Activated CD4-positive, alpha-beta T cell treated with anti-CD3 and anti-CD28 coated beads for 24 hours (primary cell): ENCODE measurements at places on chromosomes 7 and 10.

- peak; percentile 19 for DNase-seq
Measured at GRCh38 chr7:43906331-43907010, at the start of gene URGCP. TSS of gene URGCP (minus strand) at chr7:43906596. CDS start at chr7:43906575, 21 bp downstream.

- DNase-seq = no peak
Measured at GRCh38 chr7:82017334-82017943, 247.6 kb upstream of the HGF start.

- DNase-seq = no peak
Measured at GRCh38 chr10:108850138-108850854, 1073.0 kb downstream of the XPNPEP1 start.

DNA sequence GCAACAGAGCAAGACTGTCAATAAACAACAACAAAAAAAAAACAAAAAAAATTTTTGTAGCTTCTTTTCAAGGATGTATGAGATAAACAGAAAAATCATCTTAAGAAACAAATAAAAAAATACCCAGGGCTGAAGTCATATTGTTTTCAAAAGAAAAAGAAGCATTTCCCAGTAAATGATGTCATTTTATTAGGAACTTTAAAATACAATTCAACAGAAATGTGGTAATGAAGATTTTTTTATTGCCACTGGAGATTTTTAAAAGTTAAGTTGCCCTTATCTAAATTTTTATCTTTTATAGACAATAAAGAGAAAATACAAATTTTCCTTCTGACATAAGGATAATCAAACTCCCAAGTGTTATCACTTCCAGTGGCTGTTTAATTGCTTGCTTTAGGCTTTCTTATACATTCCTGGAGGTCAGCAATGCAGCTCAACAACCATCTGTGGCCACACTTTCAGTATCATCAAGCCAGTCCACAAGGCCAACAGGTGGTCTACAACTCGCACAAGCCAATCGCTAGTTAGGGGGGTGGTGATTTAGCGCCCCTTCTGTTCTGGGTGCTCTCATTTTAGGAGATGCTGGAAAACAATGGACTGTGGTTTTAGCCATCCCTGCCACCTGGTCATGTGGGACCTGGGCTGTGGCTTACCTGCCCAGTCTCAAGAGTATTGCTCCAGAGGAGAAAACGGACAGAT is 10.8 kb downstream of the SEPHS1 start:
- DNase-seq = no peak

- DNase-seq = no peak
Measured at GRCh38 chr10:36187380-36188079, 545.4 kb upstream of the FZD8 start.

- DNase-seq = no peak
Measured at GRCh38 chr7:91276909-91277308, 12.7 kb downstream of the FZD1 start.

DNA sequence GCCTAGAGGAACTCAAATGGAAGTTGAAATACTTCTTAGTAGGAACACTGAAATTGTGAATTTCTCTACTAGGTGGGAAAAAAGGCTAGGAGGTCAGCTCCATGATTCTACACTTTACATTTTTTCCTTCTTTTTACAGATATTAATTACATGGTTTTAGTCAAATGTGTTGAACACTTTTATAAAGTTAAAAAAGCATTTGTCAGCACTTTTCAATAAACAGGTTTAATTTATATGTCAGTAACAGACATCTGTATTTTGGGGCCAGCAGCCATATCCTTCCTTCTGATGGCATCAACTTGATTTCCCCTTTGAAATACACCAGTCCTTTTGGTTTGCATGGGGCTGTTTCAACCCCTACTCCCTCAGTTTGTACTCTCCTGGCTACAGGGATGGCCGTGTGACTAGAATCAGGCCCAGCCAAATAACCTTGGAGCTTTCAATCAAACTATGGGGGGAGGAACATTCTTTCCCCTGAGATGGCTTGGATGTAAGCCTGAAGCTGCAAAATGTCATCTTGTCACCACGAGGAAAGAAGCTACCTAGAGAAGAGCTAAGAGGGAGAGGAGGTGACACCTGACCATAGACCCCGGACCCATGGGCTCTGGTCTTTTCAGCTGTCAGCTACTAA is 171.0 kb upstream of the NEBL start:
- no peak for DNase-seq

DNA sequence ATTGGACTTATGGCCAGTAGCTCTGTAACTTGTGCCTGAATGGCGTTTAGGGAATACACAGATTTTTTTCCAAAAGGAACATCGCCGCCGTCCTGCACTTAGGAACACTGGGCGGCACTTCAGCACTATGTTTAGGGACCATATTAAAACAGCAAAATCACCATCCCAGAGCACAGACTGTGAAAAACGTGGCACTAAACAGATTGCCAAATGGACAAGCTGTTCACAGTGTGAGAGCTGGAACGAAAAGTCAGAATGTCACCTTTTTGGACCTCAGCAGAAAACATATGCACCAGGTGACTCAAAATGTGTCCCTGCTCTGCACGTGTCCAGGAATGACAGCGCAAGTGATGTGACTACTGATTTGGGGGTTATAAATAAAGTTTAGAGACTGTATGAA is 87.9 kb downstream of the ODAD2 start:
- DNase-seq = no peak

DNA sequence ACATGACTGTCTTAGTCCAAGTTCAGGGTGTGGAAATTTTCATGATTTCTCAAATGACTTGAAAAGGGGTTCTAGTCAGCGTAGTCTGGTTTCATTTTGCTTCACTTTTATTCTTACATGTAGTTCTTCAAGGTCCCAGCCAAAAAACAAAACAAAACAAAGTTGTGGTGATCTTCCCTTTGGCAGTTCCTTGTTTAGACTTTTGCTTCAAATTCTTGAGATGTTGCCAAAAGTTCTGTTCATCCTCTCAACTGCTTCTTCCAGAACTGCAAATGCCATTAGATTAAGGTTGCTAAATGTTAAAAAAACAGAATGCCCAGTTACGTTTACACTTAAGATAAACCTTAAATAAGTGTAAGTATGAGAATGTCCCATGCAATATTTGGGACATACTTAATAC is 370.8 kb upstream of the LRRTM3 start:
- DNase-seq = no peak

- DNase-seq = no peak
Measured at GRCh38 chr10:76337641-76338040, 906.2 kb downstream of the LRMDA start.

- DNase-seq = no peak
Measured at GRCh38 chr10:18223898-18224297, 83.7 kb downstream of the CACNB2 start.

DNA sequence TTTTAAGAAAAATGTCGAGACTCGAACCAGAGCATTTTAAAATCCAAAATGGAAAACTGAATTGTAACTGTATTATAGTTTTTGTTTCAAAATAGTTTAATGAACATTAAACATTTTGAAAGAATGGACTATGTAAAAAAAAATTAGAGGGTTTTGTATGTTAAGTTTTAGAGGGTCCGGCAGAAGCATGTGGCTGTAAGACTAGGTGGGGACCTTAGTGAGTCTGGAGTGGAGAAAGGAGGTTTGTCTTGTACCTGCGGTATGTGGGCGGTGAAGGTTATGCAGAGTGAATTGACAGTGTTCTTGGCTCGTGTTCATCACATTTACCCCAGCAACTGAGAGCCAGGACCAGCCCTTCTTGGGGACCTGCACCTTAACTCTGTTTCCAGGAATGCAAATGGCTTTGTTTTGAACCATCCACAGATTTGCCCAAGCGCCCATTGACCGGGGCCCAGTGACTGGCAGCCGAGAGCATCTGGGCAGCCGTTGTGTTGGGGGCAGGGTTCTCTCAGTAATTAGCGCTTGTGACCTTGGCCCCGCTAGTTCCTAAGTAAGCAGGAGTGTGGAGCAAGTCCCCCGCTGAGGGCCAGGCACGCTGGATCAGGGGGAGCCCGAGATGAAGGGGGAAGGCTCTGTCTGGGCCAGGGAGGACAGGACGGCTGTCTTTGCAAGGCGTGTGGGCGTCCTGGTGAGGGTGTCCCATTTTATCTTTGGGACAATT is 1.4 kb upstream of the KLF6 start:
- DNase-seq = no peak

- DNase-seq = no peak
Measured at GRCh38 chr7:51817694-51818225, 501.2 kb upstream of the COBL start.

DNA sequence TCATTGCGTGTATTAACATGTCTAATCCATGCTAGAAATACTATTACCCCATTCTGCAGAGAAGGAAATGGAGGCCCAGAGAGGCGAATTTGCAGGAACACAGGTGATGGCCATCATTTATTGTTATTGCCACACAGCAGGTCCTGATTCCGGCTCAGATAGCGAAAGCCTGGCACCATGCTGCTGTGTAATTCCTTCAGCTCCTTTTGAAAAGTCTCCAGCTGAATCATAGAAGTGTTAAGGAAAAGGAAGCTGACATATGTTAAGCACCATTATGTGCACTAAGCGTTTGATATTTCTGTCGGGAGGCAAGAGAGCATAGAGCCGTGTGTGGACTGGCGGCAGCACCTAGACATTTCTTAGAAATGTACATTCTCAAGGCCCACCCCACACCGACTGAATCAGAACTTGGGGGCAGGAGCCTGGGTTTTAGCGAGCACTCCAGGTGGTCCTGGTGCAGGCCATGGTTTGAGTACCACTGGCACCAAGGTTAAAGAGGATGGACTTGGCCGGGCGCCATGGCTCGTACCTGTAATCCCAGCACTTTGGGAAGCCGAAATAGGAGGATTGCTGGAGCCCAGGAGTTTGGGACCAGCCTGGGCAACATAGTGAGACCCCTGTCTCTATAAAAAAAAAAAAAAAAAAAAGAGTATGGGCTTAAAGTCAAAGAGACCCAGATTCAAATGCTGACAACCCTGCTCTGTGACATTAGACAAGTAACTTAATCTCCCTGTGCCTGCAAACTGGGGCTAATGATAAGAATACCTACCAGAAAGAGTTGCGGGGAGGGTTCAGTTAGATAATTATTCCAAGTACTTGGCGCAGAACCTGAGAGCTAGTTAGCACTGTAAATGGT is 52.2 kb downstream of the UNC5B start:
- DNase-seq = no peak

- no peak for DNase-seq
Measured at GRCh38 chr10:64829888-64830412, 1308.7 kb downstream of the REEP3 start.

DNA sequence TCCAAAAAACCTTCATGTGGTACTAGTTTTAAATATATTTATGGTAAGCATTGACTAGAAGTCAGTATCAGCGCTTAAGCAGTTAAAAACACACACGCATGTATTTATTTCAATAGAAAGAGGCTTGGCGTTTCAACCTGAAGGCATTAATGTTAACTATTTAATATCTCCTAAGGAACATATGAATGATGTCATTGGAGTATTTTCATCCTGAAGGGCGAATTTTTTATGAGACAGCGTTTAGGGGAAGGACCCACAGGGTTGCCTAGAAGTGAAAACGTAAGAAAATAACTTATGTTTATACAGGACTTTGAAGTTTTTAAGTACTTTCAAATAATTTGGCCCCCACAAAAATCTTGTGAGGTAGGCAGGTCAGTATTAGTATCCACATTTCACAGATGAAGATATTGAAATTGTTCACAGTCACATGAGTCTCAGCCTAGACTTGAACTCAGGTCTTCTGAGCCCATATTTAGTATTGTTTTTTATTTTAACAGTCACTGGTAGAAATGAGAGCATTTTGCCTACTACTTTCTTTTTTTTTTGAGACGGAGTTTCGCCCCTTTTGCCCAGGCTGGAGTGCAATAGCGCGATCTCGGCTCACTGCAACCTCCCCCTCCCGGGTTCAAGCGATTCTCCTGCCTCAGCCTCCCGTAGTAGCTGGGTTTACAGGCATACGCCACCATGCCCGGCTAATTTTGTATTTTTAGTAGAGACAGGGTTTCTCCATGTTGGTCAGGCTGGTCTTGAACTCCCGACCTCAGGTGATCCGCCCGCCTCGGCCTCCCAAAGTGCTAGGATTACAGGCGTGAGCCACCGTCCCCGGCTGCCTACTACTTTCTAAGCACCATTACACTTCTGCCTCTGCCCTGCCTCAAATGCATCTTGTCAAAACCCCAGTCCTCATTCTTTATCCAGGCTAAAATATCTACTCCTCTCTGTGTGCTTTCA is 1.8 kb downstream of the SLK start:
- no peak for DNase-seq

- DNase-seq = no peak
Measured at GRCh38 chr10:5595591-5595990, 70.8 kb downstream of the ASB13 start.

DNA sequence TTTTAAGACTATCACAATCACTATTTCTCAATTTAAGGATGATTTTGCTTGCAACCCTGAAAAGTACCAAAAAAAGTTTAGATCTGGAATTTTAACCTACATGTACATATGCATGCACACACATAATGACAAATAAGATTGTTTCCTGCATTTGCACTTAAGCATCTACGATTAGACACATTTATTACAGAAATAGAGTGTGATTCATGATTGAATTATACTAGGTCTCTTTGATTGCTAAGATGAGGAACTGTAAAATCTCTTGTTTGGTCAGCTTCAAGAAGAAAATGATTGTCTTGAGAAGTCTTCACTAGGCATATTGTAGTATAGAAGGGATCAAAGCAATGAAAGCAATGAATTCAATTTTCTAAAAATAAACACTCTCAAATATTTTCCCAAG is 185.9 kb upstream of the AGR3 start:
- no peak for DNase-seq

DNA sequence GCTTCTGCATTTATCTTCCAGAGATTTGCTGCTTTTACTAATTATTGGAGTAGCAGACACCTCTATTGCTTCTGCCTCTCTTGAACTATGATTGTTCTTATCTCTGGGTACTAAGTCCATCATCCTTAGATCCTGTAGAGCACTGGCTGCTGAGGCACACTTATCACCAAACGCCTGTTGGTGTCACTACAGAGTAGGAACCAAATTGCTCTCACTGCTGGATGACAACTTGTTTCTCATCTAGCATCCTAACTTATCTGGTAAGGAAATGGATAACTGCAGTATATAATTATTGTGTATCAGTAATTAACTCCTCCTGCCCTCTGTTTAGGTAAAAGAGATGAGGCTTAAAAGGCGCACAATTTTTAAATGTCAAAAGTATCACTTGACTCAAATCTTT is 1059.4 kb downstream of the NRG3 start:
- DNase-seq = no peak
